A673 (cell line): ENCODE measurements at places on chromosomes 6 and 20.
A peak's percentile ranks its signal among the peaks of the same experiment; 100 is the strongest.

DNA sequence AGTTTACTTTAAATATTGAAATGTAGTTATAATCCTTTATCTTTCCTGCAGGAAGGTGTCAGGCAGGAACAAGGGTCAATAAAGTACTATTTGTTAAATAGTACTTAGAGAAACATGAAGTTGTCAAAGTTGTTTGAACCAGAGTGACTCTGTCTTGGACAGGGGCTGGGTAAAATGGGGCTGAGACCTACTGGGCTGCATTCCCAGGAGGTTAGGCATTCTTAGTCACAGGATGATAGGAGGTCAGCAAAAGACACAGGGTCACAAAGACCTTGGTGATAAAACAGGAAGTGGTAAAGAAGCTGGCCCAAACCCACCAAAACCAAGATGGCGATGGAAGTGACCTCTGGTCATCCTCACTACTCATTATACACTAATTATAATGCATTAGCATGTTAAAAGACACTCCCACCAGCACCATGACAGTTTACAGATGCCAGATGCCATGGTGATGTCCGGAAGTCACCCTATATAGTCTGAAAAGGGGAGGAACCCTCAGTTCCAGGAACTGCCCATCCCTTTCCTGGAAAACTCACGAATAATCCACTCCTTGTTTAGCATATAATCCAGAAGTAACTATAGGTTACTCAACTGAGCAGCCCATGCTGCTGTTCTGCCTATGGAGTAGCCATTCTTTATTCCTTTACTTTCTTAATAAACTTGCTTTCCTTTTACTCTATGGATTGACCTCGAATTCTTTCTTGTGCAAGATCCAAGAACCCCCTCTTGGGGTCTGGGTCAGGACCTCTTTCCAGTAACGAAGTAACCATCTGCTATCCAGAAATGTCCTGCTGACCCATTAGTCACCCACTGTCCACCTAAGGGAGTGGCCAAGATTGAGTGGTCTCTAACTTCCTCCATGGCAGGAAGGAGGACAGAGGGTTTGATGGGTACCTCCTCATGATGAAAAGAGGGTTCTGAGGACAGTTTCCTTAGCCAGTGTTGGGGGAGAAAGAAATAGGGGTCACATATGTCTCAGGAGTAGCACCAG is 19.6 kb downstream of the SLC22A2 start:
- no peak for DNase-seq

- DNase-seq = no peak
These were observed 242.9 kb downstream of the KCNQ5 start for GRCh38 chr6:72864799-72865198.

DNA sequence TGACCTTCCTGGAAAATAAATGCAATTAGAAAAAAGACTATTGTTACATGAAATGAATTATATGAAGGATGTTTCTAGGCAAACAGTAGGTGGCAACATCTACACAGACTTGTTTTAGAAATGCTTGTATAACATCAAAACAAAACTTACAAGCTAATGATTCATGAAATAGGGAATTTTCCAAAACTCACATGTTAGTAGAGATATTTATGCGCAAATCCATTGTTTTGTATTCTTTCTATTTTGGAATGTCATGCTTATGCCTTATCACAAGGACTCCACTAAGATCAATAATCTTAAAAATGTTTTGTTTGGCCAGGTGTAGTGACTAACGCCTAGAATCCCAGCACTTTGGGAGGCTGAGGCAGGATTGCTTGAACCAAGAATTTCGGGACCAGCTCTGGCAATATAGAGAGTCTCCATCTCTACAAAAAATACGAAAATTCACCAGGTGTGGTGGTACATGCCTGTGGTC is 32.3 kb upstream of the LGSN start:
- DNase-seq = peak; percentile 5

GRCh38 chr6:139173172-139173571 is 38.3 kb downstream of the HECA start:
- DNase-seq = no peak

GRCh38 chr6:147569788-147570187 is 61.3 kb downstream of the SAMD5 start:
- DNase-seq = no peak

- DNase-seq = no peak
These were observed 310.0 kb upstream of the PRND start for GRCh38 chr20:4411744-4412143.

- DNase-seq = no peak
These were observed 16.9 kb upstream of the MLIP start for GRCh38 chr6:54094293-54094692.

GRCh38 chr20:54560357-54560756 is 85.0 kb downstream of the DOK5 start:
- DNase-seq = no peak

DNA sequence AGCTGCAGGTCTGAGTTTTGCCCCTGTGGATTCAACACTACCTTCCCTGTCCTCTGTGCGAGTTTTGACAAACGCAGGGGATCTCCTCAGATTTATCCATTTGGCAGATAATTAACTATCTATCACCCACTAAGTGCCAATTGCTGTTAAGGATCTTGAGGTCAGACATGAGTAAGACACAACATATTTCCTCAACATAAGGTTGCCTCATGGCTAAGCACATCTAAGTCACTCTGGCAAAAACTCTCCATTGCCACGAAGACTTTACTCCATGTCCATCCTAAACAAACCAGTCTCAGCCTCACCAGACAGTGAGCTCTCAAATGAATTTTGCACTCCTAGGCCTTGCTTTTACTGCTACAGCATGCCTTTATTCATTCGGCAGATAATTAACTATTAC is 408.4 kb downstream of the MAFB start:
- DNase-seq = no peak

DNA sequence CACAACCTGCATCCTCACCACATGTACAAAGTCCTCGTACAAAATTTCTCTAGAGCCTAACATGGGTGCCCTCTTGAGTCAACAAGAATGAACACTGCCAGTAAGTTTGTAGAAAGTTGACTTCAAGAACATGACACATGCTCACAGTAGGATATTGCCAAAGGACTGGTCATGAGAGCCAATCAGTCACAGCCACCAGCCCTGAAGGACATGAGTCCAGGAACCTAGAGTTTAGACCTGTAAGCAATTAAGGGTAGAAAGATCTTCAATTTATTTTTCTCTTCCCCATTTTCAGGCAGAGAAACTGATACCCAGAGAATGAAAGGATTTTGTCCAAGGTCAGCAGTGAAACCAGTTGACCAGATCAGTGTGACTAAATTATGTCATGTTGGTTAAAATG is 96.1 kb downstream of the MAFB start:
- DNase-seq = no peak

DNA sequence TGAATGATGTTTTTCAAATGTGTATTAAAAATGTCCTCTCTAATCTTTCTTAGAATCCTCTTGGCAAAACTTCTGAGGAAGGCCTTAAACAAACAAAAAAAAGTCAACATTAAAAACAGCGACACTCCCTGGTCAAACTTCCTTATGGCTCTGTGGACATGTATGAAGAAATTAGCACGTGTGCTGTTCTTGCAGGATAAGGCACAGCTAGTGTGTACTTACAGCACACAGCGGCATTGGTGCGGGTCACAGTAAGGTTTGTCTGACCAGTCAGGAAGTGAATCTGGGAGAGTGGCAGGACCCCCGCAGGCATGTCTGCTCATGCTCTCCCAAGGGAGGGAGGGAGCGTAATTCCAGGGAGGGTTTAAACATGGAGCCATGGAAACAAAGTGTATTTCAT is 38.8 kb downstream of the SLC22A1 start:
- peak; percentile 17 for DNase-seq

- DNase-seq = no peak
These were observed 48.6 kb upstream of the COL9A1 start for GRCh38 chr6:70351461-70351860.

GRCh38 chr6:6851949-6852261 is 255.9 kb upstream of the RREB1 start:
- no peak for DNase-seq

- DNase-seq = no peak
These were observed 151.6 kb upstream of the PTPRK start for GRCh38 chr6:128672023-128672422.

- peak; percentile 67 for DNase-seq
These were observed 112.1 kb downstream of the TOX2 start for GRCh38 chr20:44026647-44027342.

DNA sequence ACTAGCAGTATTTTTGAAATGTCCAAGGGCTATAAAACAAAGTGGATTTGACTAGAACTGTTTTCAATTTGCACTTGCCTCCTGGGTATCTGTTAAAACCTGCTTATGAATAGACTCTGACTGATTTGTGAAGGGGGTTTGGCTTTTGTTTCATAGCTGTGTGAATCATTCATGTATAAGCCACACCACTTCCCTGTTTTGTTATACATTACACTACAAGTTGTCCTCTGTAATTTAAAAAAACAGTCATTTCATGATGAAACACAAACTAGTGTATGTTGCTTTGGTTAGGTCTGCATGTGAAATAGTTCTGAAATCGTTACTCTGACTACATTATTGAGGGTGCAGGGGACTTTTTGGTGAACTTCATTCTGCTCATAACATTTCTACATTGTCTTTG is 121.7 kb downstream of the NKAIN2 start:
- peak; percentile 6 for DNase-seq

DNA sequence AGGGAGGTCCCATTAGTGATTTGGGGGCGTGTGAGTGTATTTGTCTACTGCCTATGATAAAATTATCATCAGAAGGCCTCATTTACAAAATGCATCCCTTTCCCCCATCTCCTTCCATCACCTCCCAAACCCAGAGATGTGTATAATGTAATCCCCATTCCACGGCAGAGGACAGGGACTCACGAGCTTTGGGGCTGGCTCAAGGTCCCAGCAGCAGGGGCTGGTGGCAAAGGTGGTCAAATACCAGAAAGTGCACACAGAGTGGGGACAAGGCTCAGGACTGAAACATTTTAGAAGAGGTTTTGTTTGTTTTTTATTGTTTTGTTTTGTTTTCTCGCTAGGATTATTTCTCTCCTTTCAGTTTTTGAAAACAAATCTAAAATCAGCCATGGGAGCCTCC is 68.5 kb upstream of the TOP1 start:
- DNase-seq = no peak

DNA sequence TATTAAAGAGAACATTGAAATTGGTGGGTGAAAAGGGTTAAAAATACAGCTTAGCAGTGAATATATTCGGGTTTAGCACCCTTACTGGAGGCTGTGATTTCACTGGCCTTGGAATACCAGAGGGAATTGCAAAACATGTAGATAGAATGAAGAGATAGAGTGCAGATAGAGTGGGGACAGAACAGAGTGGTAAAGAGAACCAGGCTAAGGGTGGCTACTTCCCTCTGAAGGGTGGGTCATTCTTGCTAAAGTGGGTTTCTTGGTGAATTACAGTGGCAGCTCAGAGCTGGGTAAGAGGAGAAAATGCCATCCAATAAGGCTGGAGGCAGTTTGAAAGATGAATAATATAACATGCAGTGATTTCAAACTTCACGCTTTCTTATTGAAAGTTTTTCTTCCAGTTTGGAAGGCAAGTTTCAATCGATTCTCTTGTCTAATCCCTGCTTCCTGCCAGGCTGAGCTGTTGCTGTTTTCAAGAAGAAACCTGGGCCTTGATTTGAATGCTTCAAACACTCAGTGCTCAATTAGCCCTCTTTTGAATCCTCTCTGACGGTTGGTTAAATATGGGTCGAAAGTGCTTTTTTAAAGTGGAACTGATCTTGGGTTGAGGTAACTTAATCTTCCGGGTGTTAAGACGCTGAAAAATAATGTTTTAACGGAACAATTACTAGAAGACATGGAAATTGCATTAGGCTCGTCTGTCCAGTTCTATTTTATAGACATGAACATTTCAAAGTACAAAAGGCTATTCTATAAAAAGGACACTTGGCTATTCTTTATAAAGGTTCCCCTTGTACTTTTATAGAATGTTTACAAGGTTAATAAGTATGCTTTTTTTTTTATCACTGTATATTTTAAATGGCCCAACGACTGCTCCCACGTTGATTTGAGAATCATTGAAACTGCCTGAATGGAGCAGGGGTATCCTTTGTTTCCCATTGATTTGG is 203.3 kb downstream of the BCAS1 start:
- DNase-seq = peak; percentile 50

- no peak for DNase-seq
These were observed 25.8 kb downstream of the PIGT start for GRCh38 chr20:45441746-45442145.

DNA sequence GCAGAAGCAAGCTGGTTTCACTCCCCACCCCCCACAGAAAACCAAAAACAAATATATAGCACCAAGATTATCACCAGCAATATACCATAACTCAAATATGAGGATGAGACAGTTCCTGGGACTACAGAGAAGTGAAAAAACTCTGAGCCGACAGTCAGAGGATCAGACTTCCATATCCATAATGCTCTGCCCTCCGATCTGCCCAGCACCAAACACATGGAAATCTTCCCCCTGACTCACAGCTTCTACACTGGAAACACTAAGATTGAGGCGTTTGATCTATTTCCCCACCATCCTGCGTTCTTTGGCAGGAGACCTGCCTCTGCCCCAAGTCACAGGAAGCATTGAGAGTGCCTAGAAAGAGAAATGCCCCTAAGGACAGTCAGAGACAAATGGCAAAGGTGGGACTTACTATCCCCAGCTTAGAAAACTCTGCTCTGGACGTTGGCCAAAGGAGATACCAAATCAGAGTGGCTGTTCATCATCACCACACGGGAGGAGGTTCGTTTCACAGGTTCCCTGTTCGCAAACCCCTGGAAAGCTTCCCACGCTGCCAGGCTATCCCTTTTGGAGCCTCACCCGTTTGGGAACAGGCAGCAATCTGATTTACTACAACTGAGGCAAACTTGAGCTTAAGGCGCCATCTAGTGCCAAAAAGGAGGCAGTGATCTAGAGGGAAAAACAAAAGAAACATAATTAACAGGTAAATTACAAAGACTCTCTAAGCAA is 48.7 kb upstream of the SRSF6 start:
- DNase-seq = peak; percentile 67

GRCh38 chr6:105301756-105302616 is 100.9 kb downstream of the PREP start:
- no peak for DNase-seq

DNA sequence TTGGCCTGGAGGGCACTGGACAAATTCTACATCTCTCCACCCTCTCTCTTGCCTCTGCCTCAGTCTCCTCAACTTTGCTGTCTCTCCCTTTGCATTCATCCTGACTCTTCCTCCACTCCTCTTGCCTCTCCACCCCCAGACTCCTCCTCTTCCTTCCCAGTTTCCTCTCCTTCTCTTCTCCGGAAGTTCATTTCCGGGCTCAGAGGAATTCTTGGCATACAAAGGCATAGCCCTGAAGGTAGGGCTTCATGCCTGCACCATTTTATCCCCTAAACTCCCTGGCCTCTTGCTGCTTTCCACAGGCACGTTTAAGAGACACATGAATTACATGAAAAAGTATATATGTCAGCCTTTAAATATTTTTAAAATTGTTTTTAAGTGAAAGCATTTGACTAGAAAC is 10.6 kb downstream of the BFSP1 start:
- peak; percentile 94 for DNase-seq
